ENCODE measurements at places on chromosomes 16 and 17. TPM values are rescaled to one million over a fixed set of nuclear protein-coding genes. Genes with fewer than 3 reads are reported as not detected.
A peak's percentile ranks its signal among the peaks of the same experiment; 100 is the strongest.

GRCh38 chr17:16997514-16998429 lies 25.9 kb upstream of the TNFRSF13B start:
- no peak for DNase-seq

GRCh38 chr16:4663777-4664465 lies 29.4 kb upstream of the NUDT16L1 start:
- DNase-seq = no peak

DNA sequence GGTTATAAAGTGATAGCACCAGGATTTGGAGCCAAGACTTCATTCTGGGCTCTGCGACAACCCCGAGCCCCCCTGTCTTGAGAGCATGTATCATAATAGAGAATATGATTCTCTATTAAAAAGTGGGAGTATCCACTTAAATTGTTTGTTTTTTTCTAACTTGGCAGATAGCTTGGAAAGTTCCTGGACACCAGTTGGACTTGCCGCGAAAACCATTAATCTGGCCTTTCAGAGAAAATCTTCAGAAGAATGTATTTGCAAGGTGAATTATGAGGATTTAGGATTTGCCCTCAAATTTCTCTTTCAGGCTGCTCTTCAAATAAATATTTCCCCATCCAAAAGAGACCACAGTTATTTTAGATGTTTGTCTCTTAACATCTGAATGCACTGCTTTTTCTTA lies 53.5 kb downstream of the MARCHF10 start:
- DNase-seq = no peak

- peak; percentile 55 for DNase-seq
Observed at GRCh38 chr16:80527297-80527696, 13.5 kb upstream of the DYNLRB2 start.

DNA sequence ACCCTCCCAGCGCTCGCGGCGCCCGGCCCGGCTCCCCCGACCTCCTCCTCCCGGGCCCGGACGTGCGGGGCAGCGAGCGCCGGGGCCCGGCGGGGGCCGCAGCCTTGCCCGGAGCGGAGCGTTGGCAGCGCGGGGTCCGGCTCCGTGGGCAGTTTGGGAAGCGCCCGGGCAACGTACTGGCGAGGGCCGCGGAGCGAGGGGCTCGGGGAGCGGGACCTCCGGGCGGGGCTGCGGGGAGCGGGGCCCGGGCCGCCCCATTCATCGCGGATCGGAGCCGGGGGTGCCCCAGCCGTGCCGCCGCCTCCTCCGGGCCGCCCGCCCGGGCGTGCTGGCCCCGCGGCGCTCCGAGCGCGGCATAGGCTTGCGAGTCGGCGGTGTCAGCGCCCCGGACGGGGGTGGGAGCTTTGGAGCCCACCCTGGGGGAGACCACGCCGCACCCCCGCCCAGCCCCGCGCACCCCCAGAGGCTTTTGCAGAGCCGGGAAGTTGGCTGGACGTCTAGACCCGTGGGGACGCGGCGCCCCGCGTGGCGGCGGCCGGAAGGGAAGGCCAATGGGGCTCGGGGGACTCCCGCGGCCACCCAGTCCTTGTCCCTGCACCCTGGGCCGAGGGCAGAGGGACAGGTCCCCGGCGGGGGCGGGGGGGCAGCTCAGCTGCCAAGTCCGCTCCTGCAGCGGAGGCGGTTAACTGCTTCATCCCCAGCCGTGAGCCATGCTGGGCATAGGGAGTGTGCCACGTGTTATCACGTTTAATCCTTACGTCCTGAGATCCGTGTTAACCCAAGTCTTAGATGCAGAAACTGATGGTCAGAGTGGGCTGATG lies 852 bp downstream of the ZNF469 start:
- DNase-seq = no peak

KRT27 gene
- total RNA-seq = not detected

GRCh38 chr17:16676676-16677268 lies 13.3 kb upstream of the CCDC144A start:
- DNase-seq = no peak

DNA sequence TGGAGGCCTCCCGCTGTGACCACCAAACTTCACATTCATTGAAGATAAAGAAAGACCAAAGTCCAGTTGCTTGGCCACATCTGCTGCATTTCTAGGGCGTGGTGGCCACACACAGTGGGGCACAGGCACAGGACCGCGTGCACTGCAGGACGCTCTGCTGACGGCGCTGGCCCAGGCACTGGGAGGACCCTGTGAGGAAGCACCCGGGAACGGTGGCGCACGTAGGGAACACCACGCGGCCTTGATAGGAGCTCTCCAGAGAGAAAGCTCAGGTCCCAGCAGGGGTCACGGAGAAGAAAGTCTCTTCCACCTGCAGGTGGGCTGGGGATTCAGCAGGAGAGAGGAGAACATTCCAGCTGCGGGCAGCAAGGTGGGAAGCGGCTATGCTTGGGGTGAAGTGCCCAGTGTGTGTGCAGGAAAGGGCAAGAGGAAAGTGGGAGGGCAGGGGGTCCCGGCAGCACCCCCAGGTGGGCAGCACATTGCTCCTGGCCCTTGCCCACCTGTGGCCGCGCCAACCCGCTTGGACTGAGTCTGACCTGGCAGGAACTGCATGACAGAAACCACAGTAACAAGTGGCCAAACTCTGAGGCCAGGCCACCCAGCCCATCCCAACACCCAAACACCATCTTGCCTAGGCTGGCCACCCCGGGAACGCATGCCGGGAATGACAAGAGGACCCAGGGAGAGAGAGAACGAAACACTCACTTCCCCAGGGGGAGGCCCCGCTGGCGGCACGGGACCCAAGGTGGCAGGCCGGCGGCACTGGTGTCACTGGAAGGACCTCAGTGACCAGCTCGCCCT lies 32.8 kb downstream of the TBC1D16 start:
- DNase-seq = no peak

DNA sequence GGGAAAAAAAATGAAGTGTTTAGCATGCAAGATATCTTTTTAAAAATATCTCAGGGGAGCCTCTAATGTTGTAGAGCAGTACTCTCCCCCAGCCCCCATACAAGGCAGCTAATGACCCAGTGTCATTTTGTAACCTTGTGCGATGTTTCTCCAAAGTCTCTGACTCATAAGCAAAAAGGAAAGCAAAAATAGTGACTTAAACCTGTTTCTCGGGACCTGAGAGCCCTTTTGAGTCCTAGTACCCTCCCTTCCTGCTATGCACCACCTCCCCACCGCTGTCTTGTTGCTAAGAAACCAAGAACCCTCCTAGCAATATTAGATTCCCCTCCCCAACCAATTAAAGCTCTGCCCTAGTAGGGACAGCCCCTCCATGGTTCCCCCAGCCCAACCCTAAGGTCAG lies 2.8 kb downstream of the MYCBPAP start:
- DNase-seq = peak; percentile 66

GRCh38 chr17:76673729-76674128 lies 30.2 kb upstream of the ST6GALNAC1 start:
- DNase-seq = no peak

TMIGD1 gene
- not detected for total RNA-seq

- no peak for DNase-seq
Observed at GRCh38 chr17:6657633-6658287, 6.2 kb downstream of the C17orf100 start.

CCL18 gene
- not detected for total RNA-seq

DNA sequence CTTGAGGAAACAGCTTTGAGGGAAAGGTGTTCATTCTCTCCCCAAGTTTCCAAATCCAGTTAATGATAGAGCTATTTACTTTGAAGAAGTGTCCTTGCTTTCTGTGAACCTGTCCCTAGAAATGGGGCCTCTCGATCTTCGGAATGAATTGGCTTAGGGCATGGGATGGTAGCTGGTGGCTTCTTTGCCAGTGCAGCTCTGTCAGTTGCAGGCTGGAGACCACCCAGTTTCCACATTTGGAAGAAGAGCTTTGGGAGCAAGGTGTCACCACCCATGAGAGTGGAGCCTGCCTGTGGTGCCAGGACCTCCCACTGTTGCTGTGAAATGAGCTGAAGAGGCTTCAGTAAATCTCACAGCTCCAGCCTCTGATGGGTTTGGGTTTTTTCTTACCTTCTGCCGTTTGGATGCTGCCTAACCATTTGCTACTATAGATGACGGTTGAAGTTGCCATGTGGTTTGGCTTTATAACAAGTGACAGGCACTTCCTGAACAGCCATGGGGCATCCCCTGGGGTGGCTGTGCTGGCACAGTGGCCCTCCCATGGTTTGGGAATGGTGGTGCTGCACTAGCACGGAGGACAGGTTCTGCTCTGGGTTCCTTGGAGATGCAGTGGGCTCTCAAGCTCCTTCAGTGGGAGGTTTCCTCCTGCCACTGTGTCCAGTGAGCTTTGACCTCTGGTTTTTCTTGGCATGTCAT lies 19.5 kb upstream of the SLC5A10 start:
- no peak for DNase-seq

SLC5A10 gene
- total RNA-seq = not detected

SLFN14 gene
- not detected for total RNA-seq

- DNase-seq = no peak
Observed at GRCh38 chr17:36547776-36548175, 3.1 kb downstream of the GGNBP2 start.

DNA sequence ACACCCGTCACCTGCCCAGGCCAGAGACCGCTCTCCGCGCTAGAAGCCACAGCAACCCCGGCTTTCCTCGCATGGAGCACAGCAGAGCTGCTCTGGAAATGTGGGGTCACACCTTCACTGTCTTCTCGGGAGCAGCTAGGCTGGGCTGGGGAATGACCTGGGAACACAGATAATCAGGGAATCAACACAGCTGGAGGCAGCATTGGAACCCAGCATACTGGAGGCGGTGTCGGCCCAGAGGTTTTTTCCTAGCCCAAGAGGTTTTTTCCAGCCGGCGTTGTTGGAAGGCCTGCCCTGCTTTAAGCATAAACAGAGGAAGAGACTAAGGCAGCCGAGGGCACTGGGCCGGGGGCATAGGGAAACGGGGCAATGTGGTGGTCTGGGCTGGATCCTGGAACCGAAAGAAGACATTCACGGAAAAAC lies 791 bp upstream of the PLD6 start:
- no peak for DNase-seq

DNA sequence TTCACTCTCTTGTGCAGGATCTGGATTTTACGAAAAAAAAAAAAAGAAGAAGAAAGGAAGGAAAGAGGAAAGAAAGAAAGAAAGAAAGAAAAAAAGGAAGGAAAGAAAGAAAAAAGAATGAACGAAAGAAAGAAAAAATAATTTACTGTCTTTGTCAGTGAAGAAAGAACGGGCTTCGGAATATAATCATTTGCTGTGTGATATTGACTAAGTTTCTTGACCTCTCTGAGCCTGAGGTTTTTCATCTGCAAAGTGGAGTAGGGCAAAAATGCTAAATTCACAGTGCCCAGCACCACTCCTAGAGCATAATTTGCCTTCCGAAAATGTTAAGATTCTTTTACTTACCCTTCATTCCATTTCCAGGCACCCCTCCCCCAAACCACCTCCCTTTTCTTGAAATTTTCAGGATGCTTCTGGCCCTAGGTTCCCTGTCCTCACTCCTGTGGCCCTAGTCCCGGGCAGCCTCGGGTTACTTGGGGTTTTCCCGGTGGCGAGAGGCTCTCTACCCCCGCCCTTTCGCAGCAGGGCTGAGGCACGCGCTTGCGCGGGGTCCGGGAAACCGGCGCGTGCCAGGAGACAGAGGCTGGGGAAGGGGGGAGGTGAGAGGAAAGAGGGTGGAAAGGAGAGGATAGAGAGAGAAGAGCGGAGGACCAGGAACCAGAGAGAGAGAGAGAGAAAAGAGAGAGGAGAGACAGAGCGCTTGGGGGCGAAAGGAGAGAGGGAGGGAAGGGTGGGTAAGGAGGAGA lies at the start of gene CNTNAP1:
CNTNAP1 (plus strand) TSS at position 556 of the 746 bp plus-strand sequence. CDS start 299 bp downstream, outside the sequence.
- DNase-seq = no peak

CA4 gene
- not detected for total RNA-seq

GRCh38 chr17:80785477-80786178 lies 206.0 kb upstream of the CHMP6 start:
- DNase-seq = no peak

KRTAP4-9 gene
- not detected for total RNA-seq

LIMD2 gene
- 182 TPM for total RNA-seq

- DNase-seq = peak; percentile 52
Observed at GRCh38 chr17:35341411-35341992, 31.9 kb downstream of the SLFN11 start.

PRAC2 gene
- total RNA-seq = not detected

DNA sequence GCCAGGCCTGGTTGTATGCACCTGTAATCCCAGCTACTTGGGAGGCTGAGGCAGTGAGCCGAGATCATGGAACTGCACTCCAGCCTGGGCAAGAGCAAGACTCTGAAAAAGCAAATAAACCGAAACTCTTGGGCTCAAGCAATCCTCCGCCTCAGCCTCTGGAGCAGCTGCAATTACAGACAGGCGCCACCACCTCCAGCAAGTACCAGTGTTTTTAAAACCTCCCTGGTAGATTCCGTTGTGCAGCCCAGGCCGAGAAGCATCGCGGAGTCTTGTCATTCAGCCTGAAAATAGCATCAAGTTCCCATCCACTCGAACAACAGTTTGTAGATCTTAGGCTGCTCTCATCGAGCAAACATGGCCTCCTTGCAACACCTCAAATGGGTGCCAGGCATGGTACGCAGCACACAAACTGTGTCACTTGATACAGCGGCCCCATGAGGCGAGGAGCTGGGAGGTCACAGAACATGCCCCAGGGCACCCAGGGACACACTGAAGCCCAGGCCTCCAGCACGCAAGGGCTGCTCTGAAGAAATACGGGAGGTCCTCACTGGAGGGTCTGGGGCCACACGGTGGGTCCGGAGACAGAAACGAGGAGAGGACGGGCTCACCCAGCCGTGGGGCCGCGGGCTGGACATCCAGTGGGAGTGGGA lies 18.1 kb downstream of the TMC6 start:
- no peak for DNase-seq

CHST6 gene
- not detected for total RNA-seq

GRCh38 chr16:17491140-17491662 lies 20.4 kb upstream of the XYLT1 start:
- DNase-seq = no peak

- no peak for DNase-seq
Observed at GRCh38 chr16:2949705-2950352, 14.2 kb upstream of the KREMEN2 start.

- peak; percentile 76 for DNase-seq
Observed at GRCh38 chr17:75036643-75037268, 10.0 kb downstream of the ATP5PD start.

GRCh38 chr16:89280546-89281188 lies 63.2 kb downstream of the ZNF778 start:
- no peak for DNase-seq

DNA sequence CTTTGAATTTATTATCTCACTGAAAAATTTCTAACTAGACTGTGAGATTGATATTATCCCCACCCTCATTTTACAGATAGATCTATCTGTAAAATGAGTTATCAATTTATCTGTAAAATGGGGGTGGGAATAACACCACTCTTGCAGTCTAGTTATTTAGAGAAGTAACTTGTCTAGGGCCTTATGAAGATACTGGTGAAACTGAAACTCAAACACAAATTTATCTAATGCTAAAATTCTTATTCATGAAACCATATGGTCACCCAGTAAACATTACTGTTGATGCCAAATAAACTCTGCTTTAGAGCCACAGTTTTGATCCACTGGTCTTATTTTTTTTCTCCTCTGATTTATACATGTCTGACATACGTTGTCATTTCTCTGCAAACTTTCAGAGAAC lies 52.1 kb upstream of the SMIM36 start:
- DNase-seq = no peak

All from activated T-helper 2 cell treated with anti-CD3 and anti-CD28 coated beads, Interferon-gamma antibody, Interleukin-2, Interleukin-4, amounts not matched to agents 10 μg/mL and 5 μg/mL and 100 μg/mL, durations not matched to agents 14 hours and 24 hours and 36 hours (primary cell).